ENCODE measurements at places on chromosomes 16 and 17.

DNA sequence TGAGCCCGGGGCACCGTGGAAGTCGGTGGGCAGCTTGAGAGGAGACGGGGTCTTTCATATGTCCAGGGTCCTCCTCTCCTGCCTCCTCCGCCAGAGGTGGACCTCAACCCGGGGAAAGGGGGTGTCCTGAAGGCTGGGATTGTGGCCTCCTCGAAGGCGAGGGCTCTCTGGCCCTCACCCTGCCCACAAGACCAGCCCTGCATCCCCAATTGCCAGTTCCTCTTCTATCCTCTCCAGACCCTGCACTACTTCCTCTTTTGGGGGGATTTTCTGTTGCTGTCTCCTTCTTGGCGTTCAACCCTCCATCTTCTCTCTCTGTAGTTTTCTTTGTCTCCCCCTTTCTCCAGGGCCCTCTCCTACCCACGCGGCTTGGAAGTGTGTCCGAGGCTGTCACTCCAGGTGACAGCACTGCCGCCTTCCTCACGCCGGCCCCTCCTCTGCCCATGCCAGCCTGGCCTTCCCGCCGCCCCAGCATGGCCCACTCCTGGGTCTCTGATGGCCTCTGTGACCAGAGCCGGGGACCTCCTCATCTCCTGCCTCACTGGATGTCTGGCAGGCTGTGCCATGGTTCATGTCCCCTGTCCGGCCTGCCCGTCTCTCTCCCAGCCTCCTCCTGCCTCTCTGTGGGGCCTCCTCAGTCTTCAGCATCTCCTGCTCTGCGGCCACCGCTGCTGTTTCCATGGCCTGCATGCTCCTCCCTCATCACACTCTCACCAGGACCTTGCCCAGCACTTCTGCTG lies 2.4 kb upstream of the ITGAX start:
- no peak for DNase-seq

DNA sequence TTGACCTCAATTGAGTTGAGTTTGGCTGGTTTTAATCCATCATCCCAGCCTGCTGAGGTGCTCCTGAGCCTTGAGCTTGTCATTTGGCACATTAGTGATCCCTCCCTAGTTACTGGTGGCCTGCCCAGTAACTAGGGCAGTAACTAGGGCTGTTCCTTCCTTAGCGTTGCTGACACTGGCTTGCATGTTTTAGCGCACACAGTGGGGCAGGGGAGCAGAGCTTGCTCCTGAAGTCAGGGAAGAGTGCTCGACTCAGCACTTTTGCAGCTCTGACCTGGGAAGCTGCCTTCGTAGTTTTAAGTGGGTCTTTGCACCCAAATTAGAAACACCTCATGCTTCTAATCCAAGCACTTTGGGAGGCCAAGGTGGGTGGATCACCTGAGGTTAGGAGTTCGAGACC lies 15.7 kb downstream of the CCDC42 start:
- no peak for DNase-seq

DNA sequence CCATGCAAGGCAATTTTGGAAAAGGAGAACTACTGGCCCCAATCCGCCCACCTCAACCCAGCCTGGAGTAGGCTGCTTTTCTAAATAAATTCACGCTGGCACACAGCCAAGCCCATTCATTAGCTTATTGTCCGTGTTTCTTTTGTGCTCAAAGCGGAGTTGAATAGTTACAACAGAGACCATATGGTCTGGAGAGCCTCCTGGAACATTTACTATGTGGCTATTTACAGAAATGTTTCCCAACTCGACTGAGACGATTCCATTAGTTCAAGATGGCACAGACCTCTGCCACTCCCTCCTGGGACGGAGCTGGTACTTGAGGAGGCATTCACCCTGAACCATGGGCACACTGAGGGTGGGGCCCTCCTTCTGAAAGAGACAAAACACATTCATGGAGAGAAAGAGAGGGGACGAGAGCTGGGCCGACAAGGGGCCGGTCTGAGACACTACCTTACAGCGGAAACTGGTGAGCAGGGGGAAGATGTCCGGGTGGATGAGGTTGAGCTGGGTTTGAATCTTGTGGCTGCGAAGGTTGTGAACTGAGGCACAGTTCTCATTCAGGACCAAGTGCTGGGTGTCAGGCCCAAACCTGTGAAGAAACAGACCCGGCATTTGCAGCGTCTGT lies 15.7 kb downstream of the ELAC2 start:
- DNase-seq = peak; percentile 45

DNA sequence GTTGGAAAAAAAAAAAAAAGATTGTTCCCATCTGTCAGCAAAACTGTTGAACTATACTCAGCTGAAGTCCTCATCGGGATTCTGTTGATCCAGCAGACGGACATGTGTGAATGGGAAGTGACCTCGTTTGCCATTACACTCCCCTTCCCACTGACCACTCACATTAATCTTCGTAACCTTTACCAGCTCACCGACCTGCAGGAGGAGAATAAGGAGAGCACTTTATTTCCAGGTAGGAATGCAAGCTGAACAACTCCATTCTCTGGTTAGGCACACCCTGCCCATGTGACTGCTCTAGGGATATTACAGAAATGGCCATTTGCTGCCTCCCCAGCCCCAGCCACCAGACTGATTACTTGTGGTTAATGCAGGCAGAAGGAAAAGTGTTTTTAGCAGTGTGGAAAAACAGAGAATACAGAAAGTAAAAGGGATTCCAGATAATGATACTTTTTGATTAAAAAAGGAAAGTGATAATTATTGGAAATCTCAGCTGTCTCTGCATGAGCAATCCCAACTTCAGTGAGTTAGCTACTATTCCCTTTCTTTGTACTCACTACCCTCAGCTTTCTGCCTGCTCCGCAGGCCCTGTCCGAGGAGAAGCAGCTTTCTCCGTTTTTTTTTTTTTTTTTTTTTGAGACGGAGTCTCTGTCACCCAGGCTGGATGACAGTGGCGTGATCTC lies 23.6 kb upstream of the YWHAE start:
- DNase-seq = no peak

DNA sequence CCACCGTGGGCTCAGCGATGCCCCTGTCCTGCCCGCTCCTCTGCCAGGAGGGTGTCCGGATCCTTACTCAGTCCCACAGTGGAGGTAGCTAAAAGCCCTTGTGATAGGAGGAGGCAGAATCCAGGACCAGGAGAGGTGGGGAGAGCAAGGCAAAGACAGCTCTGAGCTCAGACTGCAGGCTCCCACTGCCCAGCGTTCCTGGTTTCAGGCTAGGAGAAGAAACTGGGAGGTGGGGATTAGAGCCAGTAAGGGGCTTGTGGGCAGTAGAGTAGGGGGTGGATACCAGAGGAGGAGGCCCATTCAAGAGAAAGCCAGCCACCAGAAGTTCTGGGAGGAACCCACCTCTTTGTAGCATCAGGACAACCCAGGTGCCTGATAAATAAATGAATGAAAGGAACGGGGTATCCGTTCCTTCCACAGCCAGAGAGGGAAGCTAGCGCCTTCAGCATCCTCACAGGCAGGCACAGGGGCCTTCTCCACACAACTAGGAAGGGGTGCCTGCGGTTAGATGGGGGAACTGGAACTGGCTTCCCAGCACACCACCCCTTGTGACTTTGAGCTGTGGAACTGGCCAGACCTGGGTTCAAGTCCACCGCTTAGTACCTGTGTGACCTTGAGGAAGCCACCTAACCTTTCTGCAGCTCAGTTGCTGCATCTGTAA lies 2.3 kb downstream of the IL21R start:
- DNase-seq = no peak

DNA sequence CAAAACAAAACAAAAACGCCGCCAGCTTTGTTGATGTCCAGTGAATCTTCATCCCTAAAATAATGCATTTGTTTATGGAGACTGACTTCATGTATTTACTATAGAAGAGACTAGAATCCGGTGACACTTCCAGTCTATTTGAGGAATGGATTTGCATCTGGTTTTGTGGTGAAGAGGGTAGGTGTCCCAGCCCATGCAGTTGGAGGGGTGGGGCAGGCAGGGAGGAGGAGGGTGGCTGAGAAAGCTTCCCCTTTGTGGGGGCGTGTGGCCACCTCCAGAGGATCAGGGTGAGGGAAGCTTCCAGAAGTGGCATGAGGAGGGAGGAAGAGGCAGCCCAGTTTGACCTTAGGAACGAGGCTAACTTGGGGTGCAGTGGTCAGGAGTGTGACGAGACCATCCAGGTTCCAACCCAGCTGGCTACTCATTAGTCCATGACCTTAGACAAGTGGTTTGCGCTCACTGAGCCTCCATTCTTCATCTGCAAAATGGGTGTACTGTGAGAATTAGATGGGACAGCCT lies 69.5 kb downstream of the CMIP start:
- no peak for DNase-seq

DNA sequence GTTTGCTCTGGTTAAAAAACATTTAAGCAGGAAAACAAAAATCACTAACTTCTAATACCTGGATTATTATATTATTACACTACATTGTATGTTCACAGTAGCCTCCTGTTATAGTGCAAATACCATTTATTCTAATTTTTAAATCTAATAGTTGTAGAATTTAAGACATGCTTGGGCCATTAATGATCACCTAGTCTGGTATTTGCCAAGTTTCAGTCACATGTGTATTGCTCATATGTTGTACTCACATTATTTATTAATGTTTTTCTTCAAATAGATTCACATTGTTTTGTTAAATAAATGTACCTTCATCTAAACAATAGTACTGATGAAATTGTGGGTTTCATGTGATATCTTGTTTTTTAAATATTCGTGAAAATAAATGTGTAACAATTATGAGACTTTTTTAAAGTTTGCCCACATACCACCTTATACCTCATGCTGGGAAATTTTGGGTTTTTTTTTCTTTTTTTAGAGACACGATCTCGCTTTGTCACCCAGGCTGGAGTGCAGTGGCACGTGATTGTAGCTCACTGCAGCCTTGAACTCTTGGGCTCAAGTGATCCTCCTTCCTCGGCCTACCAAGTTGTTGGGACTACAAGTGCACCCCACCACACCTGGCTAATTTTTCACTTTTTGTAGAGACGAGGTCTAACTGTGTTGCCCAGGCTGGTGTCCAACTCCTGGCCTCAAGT lies 5.9 kb downstream of the ZNF771 start:
- DNase-seq = no peak

- DNase-seq = no peak
These were observed 370.7 kb upstream of the MAF start for GRCh38 chr16:79971237-79971572.

DNA sequence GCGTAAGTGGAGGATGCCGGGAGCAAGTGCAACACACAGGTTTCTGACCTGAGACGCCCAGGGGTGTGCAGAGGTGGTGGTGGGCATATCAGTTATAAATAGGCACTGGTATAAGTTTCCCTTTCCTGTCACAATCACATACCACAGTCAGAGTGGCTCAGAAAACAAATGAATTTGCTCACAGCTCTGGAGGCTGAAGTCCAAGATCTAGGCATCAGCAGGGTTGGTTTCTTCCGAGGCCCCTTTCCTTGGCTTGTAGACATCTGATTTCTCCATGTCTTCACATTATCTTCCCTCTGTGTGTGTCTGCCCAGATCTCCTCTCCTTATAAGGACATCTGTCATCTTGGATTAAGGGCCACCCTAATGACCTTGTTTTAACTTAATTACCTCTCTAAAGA lies 250.5 kb upstream of the TNRC6C start:
- no peak for DNase-seq

GRCh38 chr17:75808549-75808904 lies 23.9 kb downstream of the UNK start:
- DNase-seq = no peak

DNA sequence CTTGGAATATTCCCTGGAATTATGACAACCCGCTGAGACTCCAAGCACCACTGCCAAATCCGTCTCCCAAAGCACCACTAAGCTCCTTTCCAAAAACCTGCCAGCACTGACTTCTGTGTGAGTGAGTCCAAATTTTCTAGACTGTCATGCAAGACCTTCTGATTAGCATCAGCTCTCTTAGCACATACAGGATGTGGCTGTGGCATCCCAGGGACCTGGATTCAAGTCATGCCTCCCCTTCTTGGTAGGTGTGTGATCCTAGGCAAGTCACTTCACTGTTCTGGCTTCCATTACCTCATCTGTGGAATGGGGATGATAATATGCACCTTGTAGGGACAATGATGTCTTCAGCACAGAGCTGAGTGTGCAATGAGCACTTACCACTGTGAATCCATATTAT lies 38.3 kb upstream of the USP7 start:
- DNase-seq = no peak

GRCh38 chr16:77807-78443 lies at the start of gene MPG:
TSS of gene MPG (plus strand) at chr16:78225. CDS start at chr16:78310, 85 bp downstream.
- DNase-seq = peak; percentile 62

DNA sequence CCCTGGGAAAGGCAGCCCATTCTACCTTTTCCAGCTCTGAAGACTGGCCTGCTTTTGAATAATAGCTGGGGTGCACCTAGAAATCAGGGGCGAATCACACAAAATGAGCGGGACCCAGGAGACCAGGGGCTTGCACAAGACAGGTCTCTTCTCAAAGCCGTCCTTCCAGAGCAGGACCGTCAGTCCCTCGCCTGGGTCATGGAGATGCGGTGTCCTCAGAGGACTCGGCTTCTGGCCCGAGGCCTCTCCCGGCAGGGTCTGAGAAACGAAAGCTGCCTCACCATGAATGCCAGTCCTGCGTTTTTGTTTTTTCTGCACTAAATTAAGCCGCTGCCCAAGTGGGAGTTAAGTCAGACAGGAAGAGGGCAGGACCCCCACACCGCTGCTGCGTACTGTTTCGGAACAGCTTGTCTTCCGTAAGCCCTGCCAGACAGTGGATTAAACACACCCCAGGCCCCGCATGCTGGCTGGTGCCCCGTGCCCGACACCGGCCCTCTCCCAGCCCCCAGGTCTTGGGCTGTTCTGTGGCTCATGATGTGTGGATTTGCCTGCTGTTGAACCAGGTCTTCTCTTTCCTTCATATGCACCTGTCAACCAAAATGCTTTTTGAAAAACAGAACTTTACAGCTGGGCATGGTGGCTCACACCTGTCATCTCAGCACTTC lies 142.1 kb upstream of the RPH3AL start:
- no peak for DNase-seq

GRCh38 chr17:83025636-83026280 lies 53.7 kb upstream of the METRNL start:
- DNase-seq = no peak

GRCh38 chr16:87930456-87930855 lies 5.9 kb downstream of the CA5A start:
- peak; percentile 49 for DNase-seq

DNA sequence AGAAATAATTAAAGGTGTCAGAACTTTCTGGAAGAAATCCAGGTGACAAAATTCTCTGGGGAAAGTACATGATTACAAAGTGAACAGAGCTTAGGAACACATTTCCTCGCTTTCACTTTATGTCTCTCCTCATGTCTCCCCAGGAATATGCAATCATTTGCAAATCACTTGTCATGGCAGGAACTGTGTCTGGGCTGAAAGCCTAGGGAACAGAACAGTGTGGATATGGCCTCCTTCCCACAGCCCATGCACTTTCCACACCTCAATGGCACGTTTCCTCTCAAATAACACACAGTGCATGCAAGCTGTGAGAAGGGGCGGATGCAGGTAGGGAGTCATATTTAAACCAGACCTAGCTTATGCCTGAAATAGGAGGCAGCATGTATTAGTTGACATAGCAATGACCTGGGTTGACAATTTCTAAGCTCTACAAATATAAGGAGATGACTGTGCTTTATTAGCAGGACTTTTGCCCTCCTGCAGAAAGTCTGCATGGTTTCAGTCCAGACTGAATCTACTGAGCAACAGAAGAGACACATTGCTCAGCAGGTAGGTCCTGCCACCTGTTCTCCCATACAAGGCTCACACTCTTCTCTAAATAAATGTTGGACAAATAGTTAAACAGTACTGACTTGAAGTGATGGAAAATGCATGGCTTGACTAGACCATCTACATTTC lies 236.0 kb upstream of the ELAC2 start:
- no peak for DNase-seq

GRCh38 chr17:78125976-78126894 lies 2.3 kb downstream of the TMC6 start:
- DNase-seq = no peak

- no peak for DNase-seq
These were observed 50.4 kb downstream of the SLFN5 start for GRCh38 chr17:35293151-35293847.

- DNase-seq = no peak
These were observed 32.6 kb downstream of the NUBP1 start for GRCh38 chr16:10776280-10776679.
